ENCODE measurements at places on chromosomes 13 and 19.

DNA sequence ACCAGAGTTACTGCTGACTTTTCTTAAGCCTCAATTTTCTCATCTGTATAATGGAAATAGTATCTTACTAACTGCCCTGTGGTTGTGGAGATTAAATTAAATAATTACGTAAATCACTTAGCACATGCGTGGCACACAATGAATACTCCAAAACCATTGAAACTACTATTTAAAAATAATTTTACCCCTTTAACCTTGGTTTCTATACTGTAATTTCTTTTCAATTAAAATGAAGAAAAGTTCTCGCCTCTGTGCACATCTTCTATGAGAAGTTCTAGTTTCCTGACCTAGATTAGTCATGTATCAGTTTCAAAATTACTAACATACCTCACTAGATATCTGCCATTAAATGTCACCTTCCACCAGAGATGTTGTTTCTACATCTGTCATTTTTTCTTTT lies 5.7 kb downstream of the SLITRK1 start:
- no peak for DNase-seq

DNA sequence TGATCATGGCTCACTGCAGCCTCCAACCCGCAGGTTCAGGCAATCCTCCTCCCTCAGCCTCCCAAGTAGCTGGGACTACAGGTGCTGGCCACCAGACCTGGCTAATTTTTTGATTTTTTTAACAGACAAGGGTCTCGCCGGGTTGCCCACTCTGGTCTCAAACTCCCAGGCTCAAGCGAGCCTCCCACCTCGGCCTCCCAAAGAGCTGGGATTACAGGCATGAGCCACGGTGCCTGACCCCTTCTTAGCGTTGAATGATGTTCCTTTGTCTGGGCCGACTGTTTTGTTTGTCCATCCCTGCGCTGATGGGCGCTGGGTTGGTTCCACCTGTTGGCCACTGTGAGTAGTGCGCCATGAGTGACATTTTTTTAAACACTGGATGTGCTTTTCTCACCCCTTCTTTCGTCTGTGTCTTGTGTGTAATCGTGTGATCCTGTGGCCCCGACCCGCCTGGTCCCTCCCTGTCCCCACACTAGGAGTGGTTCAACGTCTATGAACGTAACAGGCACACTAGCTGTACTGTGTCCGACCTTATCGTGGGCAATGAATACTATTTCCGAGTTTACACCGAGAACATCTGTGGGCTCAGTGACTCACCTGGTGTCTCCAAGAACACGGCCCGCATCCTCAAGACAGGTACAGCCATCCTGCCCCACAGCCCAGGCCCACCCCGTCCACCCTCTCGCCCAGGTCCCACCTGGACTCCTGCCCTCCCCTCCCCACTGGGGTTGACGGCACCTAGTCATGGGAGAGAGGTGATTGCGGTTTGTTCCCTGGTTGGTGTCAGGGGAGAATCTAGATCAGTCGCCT lies 15.0 kb upstream of the EMC10 start:
- DNase-seq = peak; percentile 61

DNA sequence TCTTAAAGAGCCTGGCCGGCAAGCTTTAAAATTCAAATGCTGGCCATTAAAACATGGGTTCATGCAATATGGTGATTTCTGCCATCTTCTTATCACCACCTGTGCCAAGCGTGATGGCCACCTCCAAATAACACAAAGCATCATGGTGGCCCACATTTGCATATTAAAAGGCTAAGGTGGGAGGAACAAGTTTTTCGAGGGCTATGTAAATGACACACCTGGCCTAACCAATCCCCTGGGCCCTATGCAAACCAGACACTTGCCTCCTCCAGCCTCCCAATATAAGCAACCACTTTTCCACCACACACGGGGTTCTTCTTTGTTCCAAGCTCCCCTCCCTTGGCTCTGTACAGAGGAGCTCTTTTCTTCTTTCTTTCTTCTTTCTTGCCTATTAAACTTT lies 14.4 kb downstream of the LILRB4 start:
- DNase-seq = no peak

DNA sequence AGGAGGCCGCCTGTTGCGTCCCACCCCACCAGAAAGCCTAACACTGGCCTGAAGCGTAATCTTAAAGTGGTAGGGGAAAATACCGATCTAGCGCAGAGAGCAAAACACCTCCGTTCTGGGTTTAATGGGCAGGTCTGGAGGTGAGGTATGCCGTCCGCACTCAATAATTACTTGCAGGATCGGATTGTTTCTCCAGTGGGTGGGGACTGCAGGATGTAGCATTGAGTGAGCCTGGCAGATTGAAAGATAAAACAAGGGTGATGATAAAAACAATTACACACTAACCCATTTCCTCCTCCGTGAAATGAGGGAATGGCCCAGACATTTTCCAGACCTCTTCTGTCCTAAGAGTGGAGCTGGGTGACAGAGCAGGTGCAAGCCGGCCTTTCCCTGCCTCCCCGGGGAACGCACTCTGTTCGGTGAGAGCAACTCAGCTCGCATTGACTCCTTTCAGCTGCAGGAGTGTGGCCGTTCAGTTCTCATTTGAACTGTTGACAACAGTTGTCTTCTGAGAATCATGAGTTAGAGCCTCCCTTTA lies 110.2 kb upstream of the DOCK9 start:
- no peak for DNase-seq

DNA sequence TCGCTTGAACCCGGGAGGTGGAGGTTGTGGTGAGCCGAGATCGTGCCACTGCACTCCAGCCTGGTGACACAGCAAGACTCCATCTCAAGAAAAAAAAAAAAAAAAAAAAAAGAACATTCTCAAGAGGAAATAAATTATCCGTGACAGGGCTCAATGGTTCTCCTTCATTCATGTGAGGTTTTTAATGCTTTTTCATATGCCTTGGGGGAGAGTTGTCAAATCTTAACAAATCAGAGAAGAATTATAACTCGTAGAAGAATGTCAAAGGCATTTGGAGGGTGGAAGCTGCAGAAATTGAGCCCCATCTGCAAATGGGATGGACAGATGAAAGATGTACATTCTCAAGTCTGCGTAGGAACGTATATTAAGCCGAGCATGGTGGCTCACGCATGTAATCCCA lies 34.9 kb upstream of the HOMER3 start:
- DNase-seq = no peak

DNA sequence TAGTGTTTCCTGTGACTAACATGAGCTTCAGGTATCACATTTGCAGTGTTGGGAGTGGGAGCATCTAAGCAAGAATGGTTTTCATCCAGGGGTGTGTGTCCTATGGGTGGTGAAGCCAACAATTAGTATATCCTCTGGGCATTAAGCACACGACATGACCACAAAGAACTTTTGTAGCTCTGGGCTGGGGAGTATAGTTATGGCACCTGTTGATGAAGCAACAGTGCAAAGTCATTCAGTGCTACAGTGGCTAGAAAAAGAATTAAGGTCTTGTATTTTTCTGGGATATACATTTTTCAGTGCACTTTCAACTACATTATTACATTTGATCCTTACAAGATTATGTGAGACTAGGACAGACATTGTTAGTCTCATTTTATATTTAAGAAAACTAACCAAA lies 21.8 kb downstream of the CCNA1 start:
- DNase-seq = no peak

- DNase-seq = peak; percentile 89
Observed at GRCh38 chr19:1279782-1280341, 4.5 kb downstream of the FAM174C start.

- DNase-seq = no peak
Observed at GRCh38 chr13:59689057-59689456, 474.7 kb downstream of the DIAPH3 start.

- DNase-seq = peak; percentile 75
Observed at GRCh38 chr13:40271931-40272775, 394.3 kb downstream of the FOXO1 start.

- peak; percentile 56 for DNase-seq
Observed at GRCh38 chr13:41610404-41610803, 153.1 kb downstream of the RGCC start.

DNA sequence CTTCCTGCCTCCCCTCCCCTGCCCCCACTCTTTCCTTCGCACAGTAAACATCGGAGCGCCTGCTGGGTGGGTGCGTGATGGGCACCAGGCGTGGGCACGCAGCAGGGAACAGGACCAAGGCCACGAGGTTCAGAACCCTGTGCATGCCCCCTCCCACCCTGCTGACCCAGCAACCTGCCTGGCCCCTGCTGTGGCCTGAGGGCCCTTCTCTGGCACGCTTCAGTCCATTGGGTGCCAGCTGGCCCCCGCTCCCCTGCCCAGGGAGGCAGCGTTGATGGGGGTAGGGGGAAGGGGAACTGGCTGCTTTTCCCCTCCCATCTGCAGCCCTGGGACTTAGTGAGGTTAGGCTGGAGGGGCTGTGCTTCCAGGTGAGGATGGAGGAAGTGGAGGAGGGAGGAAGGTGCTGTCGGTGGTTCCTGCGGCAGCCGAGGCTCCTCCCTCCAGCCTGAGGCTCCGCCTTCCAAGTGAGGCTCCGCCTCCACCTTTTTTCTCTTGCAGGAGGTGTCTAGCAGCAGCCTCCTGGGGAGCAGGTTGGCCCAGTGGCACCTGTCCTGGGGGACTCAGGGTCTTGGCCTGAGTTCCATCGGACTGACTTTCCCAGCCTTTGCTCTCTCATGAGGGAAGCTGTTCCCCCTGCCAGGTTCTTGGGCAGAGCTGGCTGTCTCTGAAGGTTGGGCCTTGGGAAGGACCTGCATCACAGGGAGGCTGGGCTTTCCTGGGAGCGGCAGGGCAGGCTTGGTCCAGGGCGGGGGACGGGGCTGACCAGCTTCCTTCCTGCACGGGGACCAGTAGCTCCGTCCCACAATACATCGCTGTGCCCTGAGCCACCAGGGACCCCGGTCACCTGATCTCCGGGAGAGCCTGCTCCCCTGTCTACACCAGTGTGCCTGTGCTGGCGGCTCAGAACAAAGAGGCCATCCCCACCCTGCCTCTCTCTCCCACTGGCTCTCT lies 7.3 kb downstream of the PIAS4 start:
- DNase-seq = peak; percentile 65

DNA sequence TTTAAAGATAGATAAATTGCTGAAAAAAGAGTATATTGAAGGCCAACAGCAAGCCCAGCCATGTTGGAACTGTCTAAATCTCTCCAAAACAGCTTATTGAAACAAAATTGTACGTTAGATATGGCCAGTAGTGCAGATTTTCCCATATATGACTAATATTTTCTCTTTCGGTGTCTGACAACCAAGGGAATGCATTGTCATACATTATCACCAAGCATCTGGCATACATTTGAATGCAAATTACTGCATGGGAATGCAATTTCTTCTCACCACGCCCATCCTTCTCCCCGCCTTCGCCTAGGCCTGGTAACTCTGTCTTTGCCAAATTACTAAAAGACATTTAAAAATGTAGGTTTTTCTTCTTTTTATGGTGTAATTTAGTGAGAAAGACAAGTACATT lies 32.5 kb upstream of the IRS2 start:
- no peak for DNase-seq

- peak; percentile 96 for DNase-seq
Observed at GRCh38 chr19:17469481-17470067, 750 bp upstream of the SLC27A1 start.

DNA sequence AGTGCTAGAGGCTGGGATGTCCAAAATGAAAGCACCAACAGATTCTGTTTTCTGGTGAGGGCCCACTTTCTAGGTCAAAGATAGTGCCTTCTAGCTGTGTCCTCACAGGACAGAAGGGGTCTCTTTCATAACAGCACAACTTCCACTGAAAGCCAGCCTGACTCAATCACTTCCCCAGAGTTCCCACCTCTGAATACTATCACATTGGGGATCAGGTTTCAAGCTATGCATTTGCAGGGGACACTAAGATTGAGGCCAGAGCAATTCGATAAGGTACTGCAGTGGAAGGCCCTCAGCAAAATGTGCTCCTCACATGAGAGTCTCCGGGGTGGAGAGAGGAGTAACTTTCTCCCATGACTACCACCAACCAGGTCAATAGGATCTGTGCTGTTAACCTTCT lies 1501.5 kb downstream of the EFNB2 start:
- DNase-seq = no peak

DNA sequence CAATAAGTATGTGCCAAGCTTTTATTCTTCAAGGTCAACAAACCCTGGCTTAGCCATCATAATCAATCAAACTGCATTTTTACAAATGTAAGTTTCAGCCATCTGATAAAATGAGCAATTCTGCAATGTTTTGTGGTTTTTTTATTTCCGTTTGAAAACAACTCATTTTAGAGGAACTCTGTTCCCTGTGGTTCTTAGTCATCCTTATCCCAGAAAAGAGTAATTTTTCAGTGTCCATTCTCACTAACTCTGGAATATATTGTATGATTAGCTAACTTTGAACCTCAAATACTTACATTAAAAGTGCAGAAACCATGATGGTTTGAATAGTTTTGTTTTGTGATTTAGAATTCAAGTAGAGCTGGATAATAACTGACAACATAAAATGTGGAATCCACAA lies 87.6 kb downstream of the IRS2 start:
- DNase-seq = no peak

DNA sequence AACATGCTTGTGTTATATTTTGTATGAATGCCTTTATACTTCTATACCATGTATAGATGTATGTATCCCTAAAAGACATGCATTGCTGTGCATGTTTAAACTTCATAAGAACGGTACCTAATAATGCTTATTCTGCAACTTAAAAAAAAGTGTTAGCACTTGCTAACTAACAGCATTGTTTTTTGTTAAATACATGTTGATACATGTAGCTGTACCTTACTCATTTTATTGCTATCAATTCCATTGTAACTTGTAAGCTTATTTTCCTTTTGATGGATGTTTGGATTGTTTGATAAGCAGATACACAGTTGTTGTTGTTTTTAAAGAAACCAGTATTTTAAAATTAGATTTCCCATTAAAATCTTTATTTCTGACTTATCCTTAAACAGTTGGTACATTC lies 53.8 kb downstream of the CDK8 start:
- no peak for DNase-seq

DNA sequence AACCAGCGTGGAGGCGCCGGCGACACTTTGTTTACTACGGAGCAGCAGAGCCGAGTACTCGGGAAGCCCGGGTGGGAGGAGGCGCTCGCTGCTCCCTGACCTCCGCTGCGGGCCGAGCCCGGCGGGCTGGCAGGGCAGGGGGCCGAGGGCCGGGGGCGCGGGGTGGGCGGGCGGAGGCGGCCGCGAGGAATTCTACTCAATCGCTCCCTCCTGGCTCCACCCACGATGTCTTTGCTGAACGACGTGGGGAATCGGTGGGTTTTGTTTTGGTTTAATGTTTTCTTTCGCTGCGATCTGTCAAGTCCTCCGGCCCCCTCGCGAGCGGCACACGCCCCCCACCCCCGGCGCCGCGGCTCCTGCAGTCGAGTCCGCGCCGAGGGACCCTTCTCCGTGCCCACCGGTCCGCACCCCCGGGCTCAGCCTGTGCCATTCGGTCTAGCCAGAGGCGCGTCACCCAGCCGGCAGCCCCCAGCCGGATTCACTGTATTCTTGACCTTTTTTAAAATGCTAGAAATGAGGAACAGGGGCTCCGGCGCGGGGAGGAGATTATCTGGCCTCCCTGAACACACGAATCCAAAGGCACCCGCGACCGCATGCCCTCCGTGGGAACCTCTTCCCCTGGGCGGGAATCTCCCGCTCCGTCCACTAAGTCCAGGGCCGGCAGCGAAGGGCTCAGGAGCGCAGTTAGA lies 636 bp upstream of the FOXO1 start:
- DNase-seq = peak; percentile 67

GRCh38 chr13:75938811-75939560 lies 302.9 kb downstream of the LMO7 start:
- no peak for DNase-seq

GRCh38 chr13:93305886-93306285 lies 79.3 kb downstream of the GPC6 start:
- DNase-seq = no peak

- DNase-seq = no peak
Observed at GRCh38 chr19:2333807-2334211, 5.3 kb downstream of the SPPL2B start.
